ENCODE measurements at places on chromosomes 16 and 17.

- peak; percentile 60 for DNase-seq
These were observed 844 bp downstream of the TAOK2 start for GRCh38 chr16:29974291-29975133.

GRCh38 chr17:16040710-16041251 is 41.2 kb downstream of the TTC19 start:
- DNase-seq, result no peak

- no peak for DNase-seq
These were observed 72.8 kb downstream of the AMFR start for GRCh38 chr16:56352351-56353053.

- DNase-seq, result no peak
These were observed 1.8 kb downstream of the TMIGD1 start for GRCh38 chr17:30332057-30332542.

- no peak for DNase-seq
These were observed 108.8 kb downstream of the AMFR start for GRCh38 chr16:56316545-56316944.

DNA sequence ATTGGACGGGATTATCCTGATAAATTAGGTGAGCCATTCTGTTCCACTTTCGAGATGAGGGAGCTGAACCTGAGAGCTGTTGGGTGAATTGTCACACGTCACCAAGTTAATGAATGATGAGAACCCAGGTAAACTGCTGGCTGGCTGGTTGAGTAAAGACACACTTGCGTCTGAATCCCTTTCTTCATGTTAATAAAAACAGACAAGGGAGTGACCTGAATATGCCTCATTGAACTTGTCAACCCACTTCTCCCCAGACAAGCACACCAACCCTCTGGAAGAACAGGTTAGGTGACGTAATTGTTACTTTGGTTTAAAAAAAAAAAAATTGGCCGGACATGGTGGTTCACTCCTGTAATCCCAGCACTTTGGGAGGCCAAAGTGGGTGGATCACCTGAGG is 400.9 kb upstream of the CDH5 start:
- no peak for DNase-seq

- DNase-seq, result no peak
These were observed 509.0 kb upstream of the KIF2B start for GRCh38 chr17:53313746-53314145.

DNA sequence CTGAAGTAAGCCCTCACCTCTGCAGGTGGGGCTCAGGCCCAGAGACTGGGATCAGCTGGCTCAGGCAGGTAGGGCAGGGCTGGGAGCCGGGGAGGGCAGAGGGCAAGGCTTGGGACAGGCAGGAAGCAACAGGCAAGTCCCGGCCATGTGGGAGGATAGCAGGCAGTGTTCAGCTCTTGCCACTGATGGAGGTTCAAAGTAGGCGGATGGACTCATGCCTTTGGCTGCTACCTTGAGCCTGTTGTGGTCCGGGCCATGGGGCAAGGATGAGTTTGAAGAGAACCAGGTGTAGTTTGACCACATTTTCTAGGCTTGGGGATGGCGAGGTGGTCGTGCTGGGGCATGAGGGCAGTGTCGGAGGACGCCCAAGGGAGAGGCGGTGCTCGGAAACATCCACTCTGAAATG is 2.7 kb downstream of the PRCD start:
- no peak for DNase-seq

GRCh38 chr17:66990047-66990446 is 25.5 kb downstream of the CACNG4 start:
- no peak for DNase-seq

- DNase-seq, result no peak
These were observed 133.2 kb upstream of the HS3ST3A1 start for GRCh38 chr17:13734880-13735279.

DNA sequence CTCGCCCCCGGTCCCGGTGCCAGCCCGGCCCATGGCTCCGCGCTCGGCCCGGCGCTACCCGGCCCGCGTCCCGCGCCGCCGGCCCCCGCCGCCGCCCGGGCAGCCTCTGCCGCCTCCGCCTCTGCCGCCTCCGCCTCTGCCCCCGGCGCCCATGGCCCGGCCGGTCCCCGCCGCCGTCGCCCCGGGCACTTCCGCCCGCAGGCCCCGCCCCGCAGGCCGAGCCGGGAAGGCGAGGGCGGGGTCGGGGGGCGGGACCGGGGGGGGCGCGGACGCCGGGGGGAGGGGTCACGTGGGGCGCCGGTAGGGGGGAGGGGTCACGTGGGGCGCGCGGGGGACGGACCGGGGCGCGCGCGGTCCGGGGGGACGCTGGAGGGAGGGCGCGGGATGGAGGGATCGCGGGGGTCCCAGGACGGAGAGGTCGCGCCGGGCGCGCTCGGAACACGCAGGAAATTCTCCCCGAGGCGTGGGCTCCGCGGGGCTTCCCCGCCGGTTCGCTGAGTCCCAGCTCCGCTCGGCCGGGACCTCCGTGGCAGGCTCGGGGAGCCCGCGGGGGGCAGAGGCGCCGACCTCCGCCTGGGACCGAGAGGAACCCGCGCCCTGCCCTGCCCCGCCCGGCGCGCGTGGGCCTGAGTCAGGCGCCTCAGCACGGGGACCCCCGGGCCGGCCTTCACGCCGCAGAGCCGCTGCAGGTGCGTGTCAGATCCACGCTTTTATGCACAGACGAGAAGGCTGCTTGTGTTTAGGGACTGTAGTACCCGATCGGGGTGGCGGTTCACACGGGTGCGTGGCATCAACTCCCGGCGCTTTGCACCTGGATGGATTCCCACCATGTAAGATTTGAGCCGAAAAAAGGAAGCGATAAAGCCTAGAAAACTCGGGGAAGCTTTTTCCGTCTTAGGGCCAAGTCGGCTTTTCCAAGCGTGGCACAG is at the start of gene PGAP6:
Gene PGAP6 (minus strand): TSS at position 190 of the 929 bp plus-strand sequence. CDS start 157 bp downstream, at position 33.
- peak; percentile 74 for DNase-seq

GRCh38 chr17:50354776-50355175 is 8.8 kb downstream of the XYLT2 start:
- no peak for DNase-seq

All from inflammatory macrophage treated with lipopolysaccharide for 1 hour (primary cell).